ENCODE measurements at places on chromosomes 11 and 22.

DNA sequence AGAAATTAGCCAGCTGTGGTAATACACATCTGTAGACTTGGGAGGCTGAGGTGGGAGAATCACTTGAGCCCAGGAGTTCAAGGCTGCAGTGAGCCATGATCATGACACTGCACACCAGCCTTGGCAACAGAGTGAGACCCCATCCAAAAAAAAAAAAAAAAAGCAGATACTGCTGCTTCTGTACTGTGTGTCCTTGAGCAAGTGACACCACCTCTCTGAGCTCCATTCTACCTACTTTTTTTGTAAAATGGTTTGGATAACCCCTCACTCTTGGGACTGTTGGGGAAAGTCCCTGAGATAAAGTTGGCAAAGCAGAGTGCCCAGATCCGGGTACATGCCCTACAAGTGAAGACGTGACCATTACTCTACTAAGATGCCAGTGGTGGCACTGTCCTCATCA lies 2.7 kb downstream of the SEC14L3 start:
- no peak for DNase-seq

GRCh38 chr11:31795706-31796498 lies 15.2 kb downstream of the PAX6 start:
- no peak for DNase-seq

DNA sequence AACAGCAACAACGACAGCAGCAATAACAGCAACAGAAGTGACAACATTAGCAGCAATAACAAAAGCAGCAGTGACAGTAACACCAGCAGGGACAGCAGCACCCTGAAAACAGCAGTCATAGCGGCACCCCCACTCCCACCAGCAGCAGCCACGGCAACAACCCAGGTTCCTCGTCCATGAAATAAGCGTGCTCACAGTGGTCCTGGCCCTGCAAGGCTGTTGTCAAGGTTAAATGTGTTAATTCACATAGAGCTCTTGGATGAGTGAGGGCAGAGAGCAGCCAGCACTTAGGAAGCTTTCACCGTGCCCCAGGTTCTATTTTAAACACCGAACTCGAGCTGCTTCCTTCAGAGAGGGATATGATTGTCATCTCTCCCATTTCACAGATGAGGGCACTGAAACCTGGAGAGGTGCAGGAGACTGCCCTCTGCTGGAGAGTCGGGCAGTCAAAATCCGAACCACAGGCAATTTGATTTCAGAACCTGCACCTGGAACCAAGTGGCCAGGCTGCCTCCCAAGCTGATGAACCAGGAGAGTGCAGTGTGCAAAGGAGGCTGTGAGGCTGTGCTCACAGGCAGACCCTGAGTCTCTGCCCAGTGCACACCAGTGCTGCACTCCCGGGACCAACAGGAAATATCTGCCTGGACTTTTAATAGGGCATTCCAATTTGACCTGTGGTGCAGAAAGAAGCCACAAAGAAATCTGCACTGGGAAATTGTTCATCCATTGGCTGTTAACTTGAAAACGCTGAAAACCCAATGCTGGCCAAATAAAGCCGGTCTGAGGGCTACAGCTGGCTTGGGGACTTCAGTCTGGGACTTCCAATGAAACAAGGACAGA lies 22.9 kb upstream of the FGF3 start:
- no peak for DNase-seq

- no peak for DNase-seq
Measured at GRCh38 chr11:10634407-10634806, 59.1 kb downstream of the IRAG1 start.

- DNase-seq, result no peak
Measured at GRCh38 chr22:40108396-40108795, 69.3 kb upstream of the TNRC6B start.

GRCh38 chr11:19597876-19598275 lies 114.8 kb upstream of the NAV2 start:
- DNase-seq, result no peak

DNA sequence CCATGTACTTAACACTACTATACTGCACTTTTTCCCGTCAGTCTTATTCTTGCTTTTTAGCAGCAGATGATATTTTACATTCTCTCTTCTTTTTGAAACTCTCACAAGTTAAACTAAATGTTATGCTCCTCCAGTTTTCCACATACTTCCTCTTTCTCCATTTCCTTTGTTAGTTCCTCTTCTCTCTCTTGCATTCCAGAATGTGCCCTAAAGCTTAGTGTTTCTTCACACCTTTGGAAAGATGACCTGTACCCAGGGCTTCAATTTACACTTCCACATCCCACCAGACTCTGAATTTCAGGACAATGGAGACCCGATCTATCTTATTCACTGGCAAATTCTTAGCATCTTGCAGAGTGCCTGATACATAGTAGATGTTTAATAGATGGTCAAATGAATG lies 51.8 kb downstream of the APIP start:
- DNase-seq, result no peak

GRCh38 chr11:124745835-124746620 lies 6.0 kb downstream of the VSIG2 start:
- DNase-seq, result no peak

GRCh38 chr11:45390407-45390806 lies 104.3 kb upstream of the SYT13 start:
- no peak for DNase-seq

GRCh38 chr22:19555651-19556050 lies 31.4 kb upstream of the CLDN5 start:
- no peak for DNase-seq

DNA sequence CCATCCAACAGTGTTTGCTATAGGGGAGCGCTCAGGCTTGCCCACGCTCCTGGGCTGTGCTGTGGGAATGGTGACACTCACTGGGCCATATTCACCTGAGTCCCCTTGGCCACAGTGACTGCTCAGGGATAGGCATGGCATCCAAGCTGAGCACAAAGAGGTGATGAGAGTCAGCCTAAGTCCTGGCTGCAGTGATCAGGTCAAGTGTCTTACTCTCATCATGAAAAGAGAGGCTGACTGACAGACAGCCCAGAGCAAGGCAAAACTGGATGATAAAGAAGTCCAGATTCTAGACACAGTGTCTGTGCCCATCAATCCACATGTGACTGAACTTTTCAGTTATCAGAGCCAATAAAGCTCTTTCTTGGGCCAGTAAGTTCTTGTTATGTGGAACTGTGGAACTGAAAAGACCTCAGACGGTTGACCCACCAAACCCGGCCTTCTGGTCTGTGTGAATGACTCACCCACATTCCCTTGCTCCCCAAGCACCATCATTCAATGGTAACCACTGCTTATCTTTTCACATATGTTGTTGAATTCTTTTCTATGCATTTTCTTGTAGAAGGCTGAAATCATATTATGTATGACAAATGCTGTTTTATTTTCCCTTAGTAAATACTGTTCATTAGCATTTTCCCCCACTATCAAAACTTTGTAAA lies 43.2 kb upstream of the YPEL1 start:
- no peak for DNase-seq

- DNase-seq, result no peak
Measured at GRCh38 chr11:109783014-109783413, 310.2 kb upstream of the ZC3H12C start.
